ENCODE measurements at places on chromosomes 13 and 19. TPM values are rescaled to one million over a fixed set of nuclear protein-coding genes. Genes with fewer than 3 reads are reported as not detected.

DNA sequence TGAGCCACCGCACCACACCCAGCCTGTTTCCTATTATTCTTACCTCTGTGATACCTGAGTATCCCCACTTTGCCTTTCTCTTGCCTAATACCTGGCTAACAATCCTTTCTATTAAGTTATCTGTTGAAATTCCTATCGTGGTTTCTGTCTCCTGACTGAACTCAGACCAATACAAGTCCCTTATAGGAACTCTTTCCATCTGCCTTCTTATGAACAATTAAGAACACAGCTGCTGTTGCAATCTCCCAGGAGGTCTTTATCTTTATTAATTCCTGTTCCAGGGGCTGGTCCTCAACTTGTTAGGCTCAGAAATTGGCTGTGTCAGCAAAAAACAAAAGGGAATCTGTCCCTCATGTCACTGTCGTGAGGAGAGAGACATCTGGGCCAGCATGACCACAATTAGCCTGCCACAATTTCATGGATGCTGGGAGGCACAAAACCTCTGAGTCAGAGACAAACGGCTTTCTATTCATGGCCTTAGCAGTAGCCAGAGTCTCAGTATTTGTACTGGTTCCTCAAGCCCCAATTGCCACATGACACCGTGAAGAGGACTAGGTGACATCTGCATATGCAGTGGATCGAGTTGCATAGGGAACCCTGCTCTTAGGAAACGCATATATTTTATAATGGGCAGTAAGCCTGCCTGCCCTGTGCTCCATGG is 58.2 kb downstream of the NUFIP1 start:
- no peak for DNase-seq

GRCh38 chr13:47976325-47976724 is 24.7 kb downstream of the SUCLA2 start:
- DNase-seq: no peak

DNA sequence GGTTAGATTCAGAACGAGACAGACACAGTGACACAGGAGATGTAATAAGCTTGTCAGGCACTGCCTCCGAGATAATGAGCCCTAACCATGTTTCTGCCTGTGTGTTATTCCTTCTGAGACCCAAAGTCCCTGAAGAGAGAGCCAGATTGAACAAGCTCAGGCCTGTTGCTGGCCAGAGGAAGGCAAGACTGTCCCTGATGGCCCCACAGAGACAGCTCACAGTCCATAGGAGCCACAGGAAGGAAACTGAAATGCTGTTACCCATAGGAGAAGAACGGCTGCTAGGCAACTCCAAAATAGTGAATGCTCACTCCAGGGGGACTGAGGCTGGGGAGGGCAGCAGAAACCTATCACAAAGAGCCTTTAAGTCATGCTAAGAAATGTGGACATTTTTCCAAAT is 31.8 kb upstream of the RFXAP start:
- no peak for DNase-seq

Gene ADGRE2
- total RNA-seq: 10.3 TPM

DNA sequence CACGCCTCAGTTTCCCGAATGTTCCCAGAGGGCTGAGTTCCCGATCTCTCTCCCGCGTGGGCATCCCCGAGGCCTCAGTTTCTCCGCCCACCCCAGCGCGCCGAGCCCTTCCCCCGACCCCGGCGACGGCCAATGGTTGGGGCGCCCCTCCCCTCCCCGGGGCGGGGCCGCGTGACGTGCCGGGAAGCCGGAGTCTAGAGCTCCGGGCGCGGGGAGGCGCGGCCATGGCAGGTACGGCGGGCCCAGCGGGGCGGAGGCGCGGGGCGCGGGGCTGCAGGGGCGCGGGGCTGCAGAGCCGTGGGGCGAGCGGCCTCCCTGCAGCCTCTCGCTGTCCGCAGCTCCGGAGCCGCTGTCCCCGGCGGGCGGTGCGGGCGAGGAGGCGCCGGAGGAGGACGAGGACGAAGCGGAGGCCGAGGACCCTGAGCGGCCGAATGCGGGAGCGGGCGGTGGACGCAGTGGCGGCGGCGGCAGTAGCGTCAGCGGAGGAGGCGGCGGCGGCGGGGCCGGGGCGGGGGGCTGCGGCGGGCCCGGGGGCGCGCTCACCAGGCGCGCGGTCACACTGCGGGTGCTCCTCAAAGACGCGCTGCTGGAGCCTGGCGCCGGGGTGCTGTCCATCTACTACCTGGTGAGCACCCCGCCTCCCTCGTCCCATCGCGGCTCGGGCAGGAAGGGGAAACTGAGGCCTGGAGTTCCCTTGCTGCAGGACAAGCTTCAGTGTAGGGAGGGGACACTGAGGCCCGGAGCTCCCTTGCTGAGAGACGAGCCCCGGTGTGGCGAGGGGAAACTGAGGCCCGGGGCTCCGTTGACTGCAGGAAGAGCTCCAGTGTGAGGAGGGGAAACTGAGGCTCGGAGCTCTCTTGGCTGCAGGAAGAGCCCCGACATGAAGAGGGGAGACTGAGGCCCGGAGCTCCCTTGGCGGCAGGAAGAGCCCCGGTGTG is at the start of gene MPND:
Gene MPND (plus strand): TSS at position 193 of the 938 bp plus-strand sequence. CDS start 32 bp downstream, at position 225.
- DNase-seq: peak; percentile 96

Gene JSRP1
- not detected for total RNA-seq

- DNase-seq: no peak
These were observed 23.4 kb downstream of the DGKH start for GRCh38 chr13:42071672-42072419.

Gene NRTN
- 5.4 TPM for total RNA-seq

- DNase-seq: no peak
These were observed 1018.3 kb downstream of the DIAPH3 start for GRCh38 chr13:59145381-59145780.

GRCh38 chr13:34608331-34608730 is 333.7 kb upstream of the NBEA start:
- DNase-seq: no peak

Gene TNFSF13B
- total RNA-seq: 1.8 TPM

Gene PLK5
- 0.24 TPM for total RNA-seq

Gene ZNF792
- 5.8 TPM for total RNA-seq

Gene CBARP
- total RNA-seq: 10.8 TPM

DNA sequence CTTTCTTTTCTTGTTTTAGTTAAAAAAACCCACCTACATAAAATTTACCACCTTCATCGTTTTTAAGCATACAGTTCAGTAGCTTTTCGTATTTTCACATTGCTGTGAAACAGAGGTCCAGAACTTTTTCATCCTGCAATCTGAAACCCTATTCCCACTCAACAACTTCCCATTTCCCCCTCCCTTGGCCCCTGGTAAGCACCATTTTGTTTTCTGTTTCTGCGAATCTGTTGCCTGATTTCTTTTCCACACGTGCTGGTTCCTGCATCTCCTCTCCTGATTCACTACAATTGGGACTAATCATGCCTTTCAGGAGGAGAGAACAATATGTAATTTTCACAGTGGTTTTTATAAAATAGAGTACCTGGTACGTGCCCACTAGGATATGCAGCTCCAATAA is 149.2 kb upstream of the RNF113B start:
- DNase-seq: no peak

DNA sequence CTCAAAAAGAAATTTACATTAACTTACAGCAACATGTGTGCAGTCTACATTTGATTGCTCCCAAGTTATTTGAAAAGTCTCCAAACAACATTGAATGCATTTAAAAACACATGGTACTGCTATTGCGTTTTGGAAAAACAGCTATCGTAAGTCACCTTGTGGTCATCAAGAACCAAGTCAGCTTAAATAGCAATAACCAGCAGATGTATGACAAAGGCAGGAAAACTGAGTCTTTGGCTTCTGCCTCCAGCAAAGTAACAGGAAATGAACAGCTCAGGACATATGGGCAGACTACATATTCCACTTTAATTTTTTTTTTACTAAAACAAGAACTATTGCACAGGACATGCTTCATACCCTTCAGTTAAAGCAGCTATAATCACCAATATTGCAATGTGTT is 580.6 kb upstream of the SPRY2 start:
- no peak for DNase-seq
